ENCODE measurements at places on chromosomes 3 and 15. TPM values are rescaled to one million over a fixed set of nuclear protein-coding genes. Genes with fewer than 3 reads are reported as not detected.

ASB14 gene
- total RNA-seq = not detected

- peaks cover 7% of the 10 kb centered on the region for H3K27me3 ChIP-seq
- H3K27ac ChIP-seq = no peak overlapping the region
- no peak overlapping the region for H3K4me3 ChIP-seq
- H3K4me1 ChIP-seq = no peaks in the 10 kb centered on the region
- DNase-seq = peak; percentile 90
- H3K36me3 ChIP-seq = no peaks in the 10 kb centered on the region
Observed at GRCh38 chr3:158790901-158791589, 10.8 kb upstream of the MFSD1 start.

DNA sequence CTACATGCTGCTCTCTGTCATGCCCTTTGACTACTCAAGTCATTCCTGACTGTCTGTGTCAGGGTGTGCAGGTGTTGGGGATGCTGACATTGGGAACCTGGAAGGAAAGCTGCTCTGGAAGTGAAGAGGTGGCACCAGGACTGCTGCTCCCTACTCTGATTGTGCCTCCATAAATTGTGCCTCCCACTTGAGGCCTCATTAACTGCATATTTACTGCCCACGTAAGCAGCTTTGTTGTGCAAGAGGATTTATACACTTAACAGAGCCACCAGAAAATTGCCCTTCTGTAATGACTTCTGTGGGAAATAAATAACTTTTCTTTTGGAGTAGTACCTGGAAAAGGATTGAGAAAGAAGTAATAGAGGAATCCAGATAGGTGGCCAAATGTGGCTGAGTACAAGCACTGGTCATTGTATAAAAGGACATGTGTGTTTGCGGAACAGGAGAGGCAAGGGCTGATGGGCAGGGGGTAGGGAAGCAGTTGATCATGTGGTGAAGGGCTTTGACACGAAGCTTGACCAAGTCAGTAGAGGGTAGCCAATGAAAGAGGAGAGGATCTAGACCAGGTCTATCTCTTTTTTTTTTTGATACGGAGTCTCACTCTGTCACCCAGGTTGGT, 24.8 kb downstream of the IL20RB start:
- no peaks in the 10 kb centered on the region for H3K4me1 ChIP-seq
- no peak for DNase-seq
- H3K4me3 ChIP-seq = no peak overlapping the region
- H3K27ac ChIP-seq = no peak overlapping the region

DNA sequence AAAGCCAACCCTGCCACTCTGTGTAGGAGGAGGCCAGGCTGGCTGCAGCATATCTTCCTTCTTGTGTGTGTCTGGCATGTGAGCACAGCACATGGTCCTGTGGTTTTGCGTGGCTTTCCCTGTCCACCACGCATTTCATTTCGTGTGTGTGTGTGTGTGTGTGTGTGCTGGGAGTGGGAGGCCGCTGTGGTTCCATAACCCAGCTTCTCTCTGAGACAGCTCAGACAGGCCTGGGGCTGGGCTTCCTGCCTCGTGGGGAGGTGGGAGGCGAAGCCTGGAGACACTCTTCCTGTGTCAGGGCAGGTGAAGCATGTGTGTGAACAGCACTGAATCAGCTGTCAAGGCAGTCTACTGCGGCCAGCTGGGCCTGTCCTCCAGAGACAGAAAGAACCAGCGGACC, 16.0 kb upstream of the MRPS22 start:
- H3K27me3 ChIP-seq = peaks cover 58% of the 10 kb centered on the region
- no peak overlapping the region for H3K27ac ChIP-seq
- no peaks in the 10 kb centered on the region for H3K4me1 ChIP-seq
